ENCODE measurements at places on chromosomes 3 and 15.

DNA sequence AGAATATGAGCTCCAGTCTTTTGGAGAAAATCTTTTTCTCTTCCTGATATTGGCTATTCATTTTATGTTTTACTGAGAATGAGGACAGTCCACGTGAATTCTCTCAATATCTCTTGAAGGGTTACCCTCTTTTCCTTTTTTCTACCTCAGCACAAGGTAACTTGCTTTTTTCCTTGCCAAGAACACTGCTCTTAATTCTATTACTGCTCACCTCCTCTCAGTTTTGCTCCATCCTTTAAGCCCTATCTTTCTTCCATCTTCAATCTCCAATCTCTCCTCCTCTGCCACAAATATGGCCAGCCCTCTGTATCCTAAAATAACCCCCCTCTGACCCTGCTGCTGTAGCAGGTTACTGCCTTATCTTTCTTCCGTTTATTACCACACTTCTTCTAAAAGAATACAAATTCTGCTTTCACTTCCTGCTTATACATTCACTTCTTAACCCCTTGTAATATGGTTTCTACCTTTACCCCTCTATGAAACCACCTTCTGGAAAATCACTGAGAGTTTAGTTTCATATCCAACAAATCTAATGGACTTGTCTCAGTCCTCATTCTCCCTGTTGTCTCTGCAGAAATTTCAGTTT, 89.0 kb downstream of the NFKBIZ start:
- DNase-seq = no peak

DNA sequence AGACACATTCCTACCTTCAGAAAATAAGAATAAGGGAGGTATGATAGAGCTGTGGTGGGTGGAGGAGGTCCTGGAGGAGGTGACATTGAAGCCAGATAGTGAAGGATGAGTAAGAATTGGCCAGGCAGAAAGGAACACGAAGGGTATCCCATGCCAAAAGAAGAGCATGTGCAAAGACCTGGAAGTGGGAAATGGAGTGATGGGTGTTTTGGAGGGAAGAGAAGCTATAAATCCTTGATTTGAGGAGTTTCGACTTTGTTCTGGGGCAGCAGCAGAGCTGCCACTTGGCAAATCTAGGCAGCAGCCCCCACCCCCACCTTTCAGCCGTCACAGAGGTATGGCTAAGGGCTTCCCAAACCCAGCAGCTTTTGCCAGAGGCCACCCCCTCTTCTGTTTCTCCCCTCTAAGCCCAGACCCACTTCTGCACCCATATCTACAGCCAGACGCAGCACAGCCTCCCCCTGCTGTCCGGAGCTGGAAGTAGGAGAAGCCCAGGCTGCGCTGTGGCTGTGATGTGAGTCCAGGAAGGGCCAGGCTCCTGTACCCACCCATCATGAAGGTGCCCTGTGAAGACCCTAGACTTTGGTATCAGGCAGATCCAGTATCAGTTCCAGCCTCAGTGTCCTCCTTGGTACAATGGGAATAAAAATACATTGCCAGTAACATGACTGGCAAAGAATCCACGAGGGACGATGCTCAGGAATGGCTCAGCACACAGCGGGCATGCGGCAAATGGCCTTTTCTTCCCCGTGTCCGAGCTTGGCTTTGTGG, 188.7 kb upstream of the LINGO1 start:
- peak; percentile 86 for DNase-seq

- DNase-seq = no peak
Measured at GRCh38 chr15:40306371-40306770, 1.4 kb downstream of the PLCB2 start.

GRCh38 chr3:48511551-48511950, 7.6 kb upstream of the SHISA5 start:
- DNase-seq = no peak

GRCh38 chr3:20047341-20047779, 7.1 kb downstream of the KAT2B start:
- DNase-seq = no peak

DNA sequence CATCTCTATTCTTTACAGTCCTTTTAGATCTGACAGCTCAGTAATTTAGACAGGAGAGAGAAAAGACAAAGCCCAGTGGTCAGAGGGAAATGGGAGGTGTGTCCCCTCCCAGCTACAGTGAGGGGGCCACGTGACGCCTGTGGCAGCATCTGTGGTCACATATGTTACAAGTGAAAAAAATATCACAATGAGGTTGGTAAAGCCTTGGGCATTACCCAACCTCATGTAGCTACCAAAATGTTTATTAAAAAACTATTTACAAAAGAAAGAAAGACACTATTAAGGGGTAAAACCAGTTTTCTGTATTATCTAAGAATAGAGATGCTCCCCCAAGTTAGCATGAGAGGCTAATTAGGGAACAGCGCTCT, 42.9 kb upstream of the PLCL2 start:
- DNase-seq = peak; percentile 43

GRCh38 chr3:33006571-33007286, 55.3 kb downstream of the CCR4 start:
- no peak for DNase-seq

- no peak for DNase-seq
Measured at GRCh38 chr3:106809623-106810299, 567.5 kb upstream of the CCDC54 start.

DNA sequence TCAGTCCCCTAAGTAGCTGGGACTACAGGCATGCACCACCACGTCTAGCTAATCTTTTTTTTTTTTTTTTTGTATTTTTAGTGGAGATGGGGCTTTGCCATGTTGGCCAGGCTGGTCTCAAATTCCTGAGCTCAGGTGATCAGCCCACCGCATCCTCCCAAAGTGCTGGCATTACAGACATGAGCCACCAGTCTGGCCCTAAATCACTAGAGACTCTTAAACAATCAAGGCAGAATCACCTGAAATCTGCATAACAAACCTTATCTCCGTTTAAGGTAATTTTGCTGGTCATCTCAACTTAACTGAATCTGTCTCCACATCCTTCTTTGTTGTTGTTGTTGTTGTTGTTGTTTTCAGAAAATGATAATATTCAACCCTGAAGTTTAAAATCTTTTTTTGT, 5.6 kb upstream of the TRMT10C start:
- DNase-seq = no peak

DNA sequence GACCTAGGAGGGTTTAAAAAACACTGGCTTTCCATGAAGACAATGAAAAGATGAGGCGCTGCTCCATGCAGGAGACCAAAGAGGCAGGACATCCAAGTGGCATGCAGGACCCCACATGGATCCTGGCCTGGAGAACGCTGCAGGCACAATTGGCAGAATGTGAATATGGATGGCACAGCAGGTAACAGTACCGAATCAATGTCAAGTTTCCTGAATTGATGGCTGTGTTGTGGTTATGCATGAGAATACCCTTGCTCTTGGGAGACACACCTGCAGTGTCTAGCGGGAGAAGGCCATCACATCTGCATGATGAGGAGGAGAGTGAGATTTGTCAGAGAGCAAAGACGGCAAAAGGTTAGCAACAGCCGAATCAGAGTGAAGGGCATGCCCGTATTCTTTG, 74.3 kb upstream of the SEC13 start:
- DNase-seq = no peak

DNA sequence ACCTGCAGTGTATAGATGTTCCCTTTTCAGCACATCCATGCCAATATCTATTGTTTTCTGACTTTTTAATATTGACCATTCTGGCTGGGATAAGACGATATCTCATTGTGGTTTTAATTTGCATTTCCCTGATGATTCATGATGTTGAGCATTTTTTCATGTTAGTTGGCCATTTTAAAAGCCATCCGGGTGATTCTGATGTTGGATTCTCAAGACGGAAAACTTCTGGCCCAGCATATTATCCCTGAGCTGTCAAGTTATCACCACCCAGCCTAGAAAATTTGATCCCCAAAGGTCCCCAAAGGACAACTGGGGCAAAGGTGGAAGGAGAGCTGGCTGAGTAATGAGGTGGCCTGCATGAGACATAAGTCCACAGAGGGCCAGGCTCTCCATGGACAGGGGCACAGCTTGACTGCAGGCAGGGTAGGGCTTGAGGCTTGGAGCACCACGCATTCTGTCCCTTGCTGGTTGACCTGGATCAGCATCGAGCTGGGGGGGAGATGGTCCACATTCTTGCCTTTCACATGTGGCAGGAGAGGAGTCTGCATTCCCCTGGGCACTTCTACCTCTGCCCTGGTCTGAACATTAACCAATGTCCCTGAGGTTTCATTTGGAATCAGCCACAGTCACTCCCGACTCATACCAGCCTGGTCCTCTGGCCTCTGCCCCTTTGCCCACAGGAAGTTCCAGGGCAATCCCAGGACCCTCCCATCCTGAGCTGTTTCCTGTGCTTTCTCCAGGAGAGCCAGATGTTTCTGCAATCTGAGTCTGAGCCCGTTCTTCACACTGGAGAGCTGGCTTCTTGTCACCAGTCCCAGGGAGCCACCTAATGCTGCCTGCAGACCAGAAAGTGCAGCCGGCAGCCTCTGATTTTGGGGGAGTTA, 69.2 kb downstream of the ISG20 start:
- DNase-seq = no peak

DNA sequence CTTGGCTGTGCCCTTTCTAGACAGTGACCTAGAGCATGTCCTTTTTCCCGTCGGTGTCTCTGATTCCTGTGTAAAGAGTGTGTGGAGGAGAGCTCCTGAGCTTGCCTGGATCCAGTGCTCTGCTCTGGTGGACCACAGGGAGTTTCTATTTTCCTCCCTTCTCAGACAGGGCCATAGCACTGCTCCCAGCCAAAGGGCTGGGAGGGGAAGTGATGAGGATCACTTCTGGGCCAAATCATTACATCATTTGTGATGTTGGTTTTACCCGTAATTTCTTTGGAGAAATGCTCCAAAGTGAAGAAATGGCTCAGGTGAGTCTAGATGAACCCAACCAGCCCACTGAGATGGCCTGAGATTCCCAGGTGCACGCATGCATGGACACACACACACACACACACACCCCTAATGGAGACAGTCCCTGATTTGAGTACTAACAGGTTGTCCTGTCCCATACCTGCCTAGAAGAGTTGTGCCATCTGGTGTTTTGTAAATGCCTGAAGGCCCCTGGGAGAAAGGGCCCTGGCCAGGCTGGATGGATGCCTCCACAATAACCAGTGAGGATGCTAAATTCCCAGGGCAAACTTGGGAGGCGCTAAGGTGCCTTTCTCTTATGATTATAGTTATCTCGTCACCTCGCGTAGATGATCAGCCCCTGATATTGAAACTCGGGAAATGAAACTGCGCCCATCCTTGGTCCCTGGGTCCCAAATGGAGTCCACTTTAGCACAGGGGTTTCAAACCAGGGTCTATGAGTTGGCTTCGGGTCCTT, 86.9 kb downstream of the ASB7 start:
- no peak for DNase-seq

DNA sequence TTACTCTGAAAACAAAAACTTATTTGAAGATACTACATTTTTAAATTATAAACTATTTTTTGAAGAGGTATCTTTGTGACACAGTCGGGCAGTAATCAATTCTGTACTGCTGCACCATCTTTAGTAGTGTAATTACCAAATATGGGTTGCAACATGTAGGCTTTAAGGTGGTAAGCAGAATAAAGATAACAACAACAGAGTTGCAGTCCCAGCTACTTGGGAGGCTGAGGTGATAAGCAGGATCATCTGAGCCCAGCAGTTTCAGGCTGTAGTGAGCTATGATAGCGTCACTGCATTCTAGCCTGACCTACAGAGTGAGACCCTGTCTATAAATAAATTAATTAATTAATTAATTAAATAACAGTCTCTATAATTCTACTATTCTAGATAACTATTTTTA, 6.0 kb downstream of the PLOD2 start:
- DNase-seq = no peak

GRCh38 chr3:67437090-67437489, 217.3 kb downstream of the SUCLG2 start:
- DNase-seq = no peak

GRCh38 chr3:161647936-161648470, 151.4 kb downstream of the OTOL1 start:
- DNase-seq = no peak

- no peak for DNase-seq
Measured at GRCh38 chr15:45156744-45157455, 27.1 kb downstream of the DUOX1 start.

DNA sequence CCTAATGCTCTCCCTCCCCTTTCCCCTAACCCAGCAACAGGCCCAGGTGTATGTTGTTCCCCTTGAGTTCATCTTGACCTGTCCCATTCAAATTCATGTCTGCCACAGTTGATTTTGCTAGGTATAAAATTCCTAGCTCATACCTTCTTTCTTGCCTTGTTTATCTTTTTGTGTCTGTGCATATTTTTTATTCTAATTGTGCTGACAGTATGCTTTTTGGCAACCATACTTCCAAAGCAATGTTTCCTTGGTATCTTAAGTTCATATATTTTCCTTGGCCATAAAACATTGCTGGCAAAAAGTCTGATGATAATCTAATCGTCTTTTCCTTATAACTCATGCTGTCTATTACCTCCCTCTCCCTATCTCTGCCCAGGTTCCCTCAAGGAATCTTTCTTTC, 15.5 kb downstream of the LNP1 start:
- no peak for DNase-seq

DNA sequence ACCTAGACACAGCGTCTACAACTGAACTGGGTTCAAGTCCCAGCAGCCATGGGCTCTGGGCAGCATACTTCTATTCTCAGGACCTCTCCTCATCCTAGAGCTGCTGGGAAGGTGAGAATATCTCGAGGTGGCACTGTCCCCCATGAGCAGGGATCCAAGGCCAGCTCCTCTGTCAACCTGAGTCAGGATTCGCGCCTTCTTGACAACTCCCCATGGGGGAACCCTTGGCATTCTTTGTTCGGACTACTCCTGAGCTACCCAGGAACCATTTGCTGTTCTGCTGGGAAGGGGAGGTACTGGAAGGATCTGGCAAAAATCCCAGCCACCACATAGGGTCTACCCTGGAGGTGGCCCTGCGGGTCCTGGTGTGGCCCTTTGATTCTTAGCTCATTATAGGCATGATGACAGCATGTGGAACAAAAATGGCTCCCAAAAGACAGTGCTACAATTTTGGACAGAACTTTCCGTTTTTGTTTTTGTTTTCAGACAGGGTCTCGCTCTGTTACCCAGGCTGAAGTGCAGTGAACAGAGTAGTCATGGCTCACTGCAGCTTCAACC, 22.3 kb downstream of the PLXNB1 start:
- DNase-seq = no peak

Data from G401 (cell line).